ENCODE measurements at places on chromosomes 1 and 21.

DNA sequence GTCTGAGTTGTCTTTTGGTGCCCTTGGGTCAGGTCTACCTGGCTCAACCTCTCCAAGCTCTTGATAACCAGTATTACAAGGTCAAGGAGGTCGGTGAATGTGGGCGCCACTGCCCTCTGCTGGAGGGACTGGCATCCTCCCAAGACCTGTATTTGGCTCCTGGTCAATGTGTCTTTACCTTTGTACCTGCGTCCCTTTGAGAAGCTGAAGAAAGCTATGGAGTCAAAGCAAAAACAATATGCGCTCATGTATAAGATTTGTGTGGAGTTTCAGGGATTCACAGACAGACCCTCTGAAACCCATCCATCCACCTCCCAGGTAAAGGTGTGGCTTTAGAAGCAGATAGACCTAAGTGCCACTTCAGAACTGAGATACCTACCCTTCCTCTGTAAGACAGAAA is 61.8 kb upstream of the NBL1 start:
- no peak for DNase-seq

DNA sequence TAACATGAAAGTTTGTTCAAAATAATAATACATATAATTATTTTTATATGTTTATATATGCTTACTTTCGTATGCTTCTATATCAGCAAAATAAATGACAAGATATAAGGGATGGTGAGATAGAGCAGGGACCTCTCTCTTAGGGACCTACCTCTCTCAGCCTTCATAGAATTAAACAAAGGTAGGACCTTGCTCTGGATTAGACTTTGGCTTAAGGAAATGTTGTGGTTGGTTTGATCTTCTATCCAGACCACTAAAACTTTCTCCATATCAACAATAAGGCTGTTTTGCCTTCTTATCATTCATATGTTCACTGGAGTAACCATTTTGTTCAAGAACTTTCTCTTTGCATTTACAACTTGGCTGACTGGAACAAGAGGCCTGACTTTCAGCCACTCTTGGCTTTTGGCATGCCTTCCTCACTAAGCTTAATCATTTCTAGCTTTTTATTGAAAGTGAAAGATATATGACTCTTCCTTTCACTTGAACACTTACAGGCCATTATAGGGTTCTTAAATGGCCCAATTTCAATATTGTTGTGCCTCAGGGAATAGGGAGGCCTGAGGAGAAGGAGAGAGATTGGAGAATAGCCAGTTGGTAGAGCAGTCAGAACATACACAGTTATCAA is 14.4 kb downstream of the FRRS1 start:
- no peak for DNase-seq

GRCh38 chr1:31596737-31597097 is 20.4 kb downstream of the TINAGL1 start:
- DNase-seq, result no peak

DNA sequence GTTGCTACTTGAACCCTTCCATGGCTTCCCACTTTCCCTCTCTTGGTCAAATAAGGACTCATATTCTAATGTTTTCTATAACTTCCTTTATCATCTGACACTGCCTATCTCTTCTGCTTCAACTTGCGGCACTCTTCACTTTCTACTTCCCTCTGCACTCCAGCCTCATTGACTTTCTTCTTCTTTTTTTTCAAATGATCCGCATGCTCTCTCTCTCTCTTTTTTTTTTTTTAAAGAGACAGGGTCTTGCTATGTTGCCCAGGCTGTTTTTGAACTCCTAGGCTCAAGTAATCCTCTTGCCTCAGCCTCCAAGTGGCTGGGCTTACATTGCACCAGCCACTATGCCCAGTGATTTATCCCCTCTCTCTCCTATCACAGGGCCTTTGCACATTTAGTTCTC is 7.3 kb upstream of the IL10 start:
- DNase-seq, result no peak

GRCh38 chr21:15301736-15302135 is 236.9 kb upstream of the NRIP1 start:
- peak; percentile 12 for DNase-seq

DNA sequence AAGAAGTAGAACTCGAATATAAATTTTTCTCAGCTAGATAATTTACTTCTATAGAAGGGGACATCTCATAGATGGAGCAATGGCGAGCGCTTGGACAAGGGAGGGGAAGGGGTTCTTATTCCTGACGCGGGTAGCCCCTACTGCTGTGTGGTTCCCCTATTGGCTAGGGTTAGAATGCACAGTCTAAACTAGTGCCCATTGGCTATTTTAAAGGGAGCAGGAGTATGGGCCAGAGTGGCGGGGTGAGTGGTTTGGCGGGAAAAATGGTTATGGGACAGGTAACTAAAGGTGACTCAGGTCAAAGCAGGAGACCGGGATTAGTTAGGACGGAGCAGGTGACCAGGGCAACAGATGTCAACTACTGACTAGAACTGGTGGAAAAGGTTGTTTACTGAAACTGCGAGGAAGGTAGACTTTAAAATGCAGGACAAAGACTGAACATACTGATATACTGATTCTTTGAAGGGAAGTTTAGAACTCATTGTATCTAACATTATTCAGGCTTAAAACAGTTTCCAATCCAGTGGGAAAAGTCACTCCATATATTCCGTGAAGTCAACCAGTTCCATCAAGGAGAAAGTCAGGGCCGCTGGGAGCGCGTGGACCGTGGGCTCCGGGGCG is 940 bp upstream of the ATAD3A start:
- DNase-seq, result peak; percentile 93

DNA sequence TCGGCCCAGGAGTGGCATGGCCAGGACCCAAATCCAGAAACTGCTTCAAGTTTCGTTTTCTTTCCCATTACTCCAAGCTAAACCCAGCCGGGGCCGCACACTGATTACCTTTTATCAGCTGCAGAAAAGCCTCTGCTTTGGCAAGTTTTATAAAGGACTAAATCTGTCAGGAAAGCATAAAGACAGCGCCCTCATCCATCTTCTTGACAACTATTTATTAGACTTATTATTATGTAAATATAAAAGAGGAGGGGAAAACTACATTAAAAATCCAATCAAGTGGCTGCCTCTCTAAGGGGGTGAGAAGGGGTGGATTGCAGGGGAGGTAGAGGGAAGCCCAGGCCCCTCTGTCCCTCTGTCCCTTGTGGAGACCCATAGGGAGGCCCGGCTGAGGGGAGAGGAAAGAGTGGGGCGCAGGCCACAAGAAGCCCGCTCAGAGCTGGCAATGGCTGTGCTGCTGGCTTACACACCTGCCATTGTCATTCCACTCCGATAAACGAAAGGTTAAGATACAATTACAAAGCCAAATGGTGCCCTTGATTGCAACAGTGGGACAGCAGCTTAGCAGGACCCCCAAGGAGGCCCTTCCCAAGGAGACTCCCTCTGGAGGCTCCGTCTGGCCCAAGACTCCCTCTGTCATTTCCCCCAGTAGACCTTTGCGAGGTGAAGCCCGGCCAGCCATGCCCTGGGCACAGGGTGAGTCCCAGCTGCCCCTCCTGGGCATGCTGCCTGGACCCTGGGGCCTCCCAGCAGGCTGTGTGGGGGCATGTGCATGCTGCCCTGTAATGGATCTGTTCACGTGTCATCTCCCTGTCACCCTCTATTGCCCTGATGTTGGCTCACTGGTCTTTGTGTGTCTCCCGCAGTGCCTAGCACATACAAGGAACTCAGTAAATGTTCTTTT is 45.4 kb downstream of the KCND3 start:
- DNase-seq, result no peak

GRCh38 chr1:53634571-53634979 is 104.4 kb downstream of the GLIS1 start:
- no peak for DNase-seq

DNA sequence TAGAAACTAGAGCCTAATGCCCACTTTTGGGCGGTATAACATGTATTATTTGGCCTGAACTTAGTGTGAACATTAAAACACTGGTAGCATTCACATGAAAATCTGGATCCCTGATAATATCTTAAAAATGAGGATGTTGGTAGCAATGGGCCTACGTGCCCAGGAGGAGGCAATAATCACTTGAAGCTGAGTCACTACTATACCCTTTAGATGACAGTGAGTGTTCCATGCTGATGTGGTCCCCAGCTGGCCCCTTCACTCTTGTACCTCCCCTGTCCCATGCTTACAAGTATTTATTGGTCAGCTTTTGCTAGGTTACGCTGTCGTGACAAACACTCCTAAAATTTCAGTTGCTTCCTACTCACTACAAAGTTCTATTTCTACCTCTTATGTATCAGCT is 23.0 kb upstream of the POU2F1 start:
- DNase-seq, result no peak

DNA sequence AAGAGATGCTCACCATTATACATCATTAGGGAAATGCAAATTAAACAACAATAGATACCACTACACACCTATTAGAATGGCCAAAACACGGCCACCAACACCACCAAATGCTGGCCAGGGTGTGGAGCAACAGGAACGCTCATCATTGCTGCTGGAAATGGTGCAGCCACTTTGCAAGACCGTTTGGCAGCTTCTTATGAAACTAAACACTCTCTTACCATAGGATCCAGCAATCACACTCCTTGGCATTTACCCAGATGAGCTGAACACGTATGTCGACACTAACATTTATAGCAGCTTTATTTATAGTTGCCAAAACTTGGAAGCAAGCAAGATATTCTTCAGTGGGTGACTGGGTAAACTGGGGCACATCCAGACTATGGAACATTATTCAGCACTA is 28.9 kb upstream of the ADARB1 start:
- DNase-seq, result no peak

DNA sequence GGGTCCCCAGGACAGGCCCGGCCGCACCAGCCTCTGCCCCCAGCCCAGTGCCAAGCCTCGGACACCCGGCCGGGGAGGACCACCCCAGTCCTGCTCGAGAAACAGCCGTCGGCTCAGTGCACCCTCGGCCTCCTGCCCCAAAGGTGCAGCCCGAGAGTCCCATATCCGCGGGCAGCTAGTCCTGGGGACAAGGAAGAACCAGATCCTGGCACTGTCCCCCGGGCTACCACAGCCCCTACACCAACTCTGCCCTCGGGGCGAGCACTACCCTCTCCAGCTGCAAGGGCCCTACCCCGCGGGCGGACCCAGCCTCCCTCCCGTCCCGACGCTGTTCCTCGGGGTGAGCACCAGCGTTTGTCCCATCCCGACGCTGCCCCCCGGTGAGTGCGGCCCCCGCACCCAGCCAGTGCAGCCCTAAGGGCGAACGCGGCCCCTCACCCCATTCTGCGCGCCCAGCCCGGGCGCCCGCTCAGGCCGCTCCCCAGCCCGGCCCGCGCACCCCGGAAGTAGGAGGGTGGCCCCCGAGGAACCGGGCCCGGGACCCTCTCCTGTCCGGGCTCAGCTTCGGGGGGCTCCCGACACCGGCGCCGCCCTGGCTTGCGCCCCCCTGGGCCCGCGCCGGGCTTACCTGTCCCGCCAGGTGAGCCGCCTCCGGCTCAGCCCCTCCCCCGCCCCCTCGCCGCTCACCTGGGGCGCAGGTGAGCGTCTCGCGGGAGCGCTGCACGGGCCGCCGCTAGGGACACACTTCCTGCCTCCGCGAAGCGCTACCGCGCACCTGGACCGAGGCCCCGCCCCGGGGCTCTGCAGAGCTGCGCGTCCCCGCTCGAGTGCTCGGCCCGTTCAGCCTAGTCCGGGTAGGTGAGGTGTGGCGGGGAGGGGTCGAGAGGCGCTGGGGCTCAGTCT is at the start of gene KDF1:
Gene KDF1, minus strand, starts transcription at position 747 of the 903 bp plus-strand sequence. CDS start 8,088 bp downstream, outside the sequence.
- DNase-seq, result peak; percentile 88

- DNase-seq, result no peak
These were observed 117.1 kb downstream of the ESRRG start for GRCh38 chr1:216606047-216606637.

- no peak for DNase-seq
These were observed 247.1 kb downstream of the NPHP4 start for GRCh38 chr1:5744911-5745799.

DNA sequence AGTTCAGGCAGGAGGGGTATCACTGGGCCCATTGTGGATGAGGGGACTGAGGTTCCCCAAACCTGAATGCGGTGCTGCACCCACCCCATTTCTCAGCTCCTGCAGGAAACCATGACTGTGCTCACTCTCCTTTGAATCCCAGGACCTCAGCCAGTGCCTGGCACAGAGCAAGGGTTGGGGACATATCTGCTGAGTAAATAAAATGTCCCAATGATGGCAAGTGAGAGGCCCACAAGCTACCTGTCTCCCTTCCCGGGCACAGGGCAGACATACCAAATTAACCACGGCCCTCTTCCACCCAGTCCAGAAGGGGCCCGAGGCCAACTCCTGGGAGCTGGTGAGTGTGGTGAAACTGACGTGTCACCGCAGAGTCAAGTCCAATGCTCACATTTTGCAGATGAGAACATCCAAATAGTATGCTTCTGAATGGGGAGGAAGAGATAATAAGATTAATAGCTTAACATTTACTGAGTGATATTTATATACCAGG is 97.6 kb downstream of the EPHB2 start:
- DNase-seq, result no peak
